ENCODE measurements at places on chromosomes 1 and 21.
A peak's percentile ranks its signal among the peaks of the same experiment; 100 is the strongest.

DNA sequence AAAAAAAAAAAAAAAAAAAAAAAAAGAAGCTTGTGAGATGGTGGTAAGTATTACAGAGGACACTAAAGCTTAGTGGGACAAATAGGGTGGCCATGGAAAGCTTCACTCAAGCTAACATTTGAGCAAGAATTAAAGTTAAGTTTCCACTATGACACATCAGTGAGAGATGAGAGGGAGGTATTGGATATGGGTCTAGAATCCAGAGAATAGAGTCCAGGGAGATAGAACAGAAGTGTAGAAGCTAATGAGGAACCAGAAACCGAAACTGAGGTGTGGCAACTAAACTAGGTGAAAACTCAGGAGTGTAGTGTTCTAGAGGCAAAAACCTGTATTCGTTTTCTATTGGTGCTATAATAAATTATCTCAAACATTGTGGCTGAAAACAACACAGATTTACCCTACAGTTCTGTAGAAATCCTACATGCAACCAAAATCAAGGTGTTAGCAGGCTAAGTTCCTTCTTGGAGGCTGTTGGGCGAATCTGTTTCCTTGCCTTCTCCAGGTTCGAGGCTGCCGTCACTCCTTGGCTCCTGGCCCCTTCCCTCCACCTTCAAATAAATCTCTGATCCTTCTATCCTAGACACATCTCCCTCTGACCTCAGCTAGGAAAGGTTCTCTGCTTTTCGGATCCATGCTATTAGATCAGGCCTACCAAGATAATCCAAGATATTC is 36.2 kb downstream of the PTP4A2 start:
- no peak for DNase-seq

GRCh38 chr1:7468248-7468647 is 302.8 kb upstream of the VAMP3 start:
- no peak for DNase-seq

DNA sequence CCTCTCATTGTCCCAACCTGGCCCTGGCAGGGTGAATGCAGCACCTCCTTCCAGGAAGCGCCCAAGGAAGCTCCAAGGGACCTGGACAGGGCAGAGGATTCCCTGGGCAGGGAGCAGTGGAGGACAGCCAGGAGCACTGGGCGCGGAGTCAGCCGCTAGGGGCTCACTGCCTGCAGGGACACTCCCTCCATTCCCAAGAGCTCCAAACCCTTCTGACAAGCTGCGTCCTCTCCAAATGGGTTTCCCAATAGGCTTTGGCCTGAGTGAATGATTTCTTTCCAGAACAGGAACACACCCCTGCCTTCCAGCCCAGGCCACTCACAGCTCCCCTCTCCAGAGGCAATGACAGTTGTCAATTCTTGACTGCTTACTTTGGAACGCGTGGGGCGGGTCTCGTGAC is 128.5 kb upstream of the EDN2 start:
- DNase-seq, result no peak

GRCh38 chr1:178494569-178494971 is 2.2 kb downstream of the CLEC20A start:
- DNase-seq, result no peak

- no peak for DNase-seq
Measured at GRCh38 chr1:170049176-170049800, 25.2 kb downstream of the KIFAP3 start.

GRCh38 chr1:7534061-7534825 is 236.9 kb upstream of the VAMP3 start:
- no peak for DNase-seq

- no peak for DNase-seq
Measured at GRCh38 chr1:206727981-206728696, 42.4 kb upstream of the IL19 start.

- DNase-seq, result no peak
Measured at GRCh38 chr1:14826172-14826636, 227.7 kb downstream of the KAZN start.

GRCh38 chr1:46113948-46114347 is 18.5 kb downstream of the PIK3R3 start:
- no peak for DNase-seq

DNA sequence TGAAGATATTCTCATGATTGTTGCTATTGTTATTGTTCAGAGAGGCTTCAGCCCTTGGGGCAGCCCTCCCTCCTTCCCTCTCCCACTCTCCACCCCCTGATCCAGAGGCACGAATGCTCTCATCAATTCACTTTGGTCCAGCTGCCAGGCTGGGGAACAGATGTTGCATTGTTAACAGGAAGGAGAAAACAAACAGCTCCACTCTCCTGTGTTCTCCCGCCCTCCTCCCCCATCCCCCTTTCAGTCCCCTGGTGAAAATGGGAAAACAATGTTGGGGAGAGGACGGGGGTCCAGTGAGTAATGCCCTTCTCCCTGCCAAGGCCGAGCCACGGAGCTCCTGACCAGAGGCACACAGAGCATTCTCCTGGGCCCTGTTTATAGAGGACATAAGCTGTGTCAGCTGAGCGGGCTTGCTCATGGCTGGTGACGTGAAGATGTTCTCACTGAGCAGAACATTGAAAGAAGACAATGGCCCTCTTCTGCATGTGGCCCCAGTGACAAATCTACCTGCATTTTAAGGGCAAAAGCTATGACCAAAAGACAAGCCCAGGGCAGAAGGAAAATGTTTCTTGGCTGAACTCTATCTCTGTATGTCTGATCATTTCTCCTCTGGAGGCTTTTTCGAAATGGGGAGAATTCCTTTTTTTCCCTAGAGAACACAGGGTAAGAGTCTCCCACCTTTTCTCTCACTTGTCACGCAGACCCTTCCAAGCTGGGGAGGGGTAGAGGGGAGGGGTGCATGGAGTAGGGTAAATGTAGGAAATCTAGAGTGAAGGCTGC is 111.7 kb downstream of the GLUL start:
- no peak for DNase-seq

DNA sequence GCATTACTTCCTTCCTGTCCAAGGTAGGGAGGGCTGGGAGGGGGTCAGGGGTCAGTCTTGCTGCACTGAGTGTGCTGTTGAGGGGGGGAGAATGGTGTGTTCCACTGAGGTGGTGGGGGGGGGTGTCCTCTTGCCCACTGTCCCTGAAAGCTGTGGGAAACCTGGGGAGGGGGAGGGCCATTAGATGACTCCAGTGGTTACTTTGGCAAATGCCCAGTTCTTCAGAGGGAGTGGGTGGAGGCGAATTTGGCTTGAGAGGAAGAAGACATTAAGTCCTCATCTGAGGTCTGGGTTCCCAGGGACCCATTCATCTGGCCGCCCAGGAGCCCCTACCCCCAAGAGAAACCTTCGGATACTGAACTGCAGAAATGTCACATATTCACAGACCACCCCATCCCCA is 36.2 kb downstream of the MEF2D start:
- DNase-seq, result no peak

DNA sequence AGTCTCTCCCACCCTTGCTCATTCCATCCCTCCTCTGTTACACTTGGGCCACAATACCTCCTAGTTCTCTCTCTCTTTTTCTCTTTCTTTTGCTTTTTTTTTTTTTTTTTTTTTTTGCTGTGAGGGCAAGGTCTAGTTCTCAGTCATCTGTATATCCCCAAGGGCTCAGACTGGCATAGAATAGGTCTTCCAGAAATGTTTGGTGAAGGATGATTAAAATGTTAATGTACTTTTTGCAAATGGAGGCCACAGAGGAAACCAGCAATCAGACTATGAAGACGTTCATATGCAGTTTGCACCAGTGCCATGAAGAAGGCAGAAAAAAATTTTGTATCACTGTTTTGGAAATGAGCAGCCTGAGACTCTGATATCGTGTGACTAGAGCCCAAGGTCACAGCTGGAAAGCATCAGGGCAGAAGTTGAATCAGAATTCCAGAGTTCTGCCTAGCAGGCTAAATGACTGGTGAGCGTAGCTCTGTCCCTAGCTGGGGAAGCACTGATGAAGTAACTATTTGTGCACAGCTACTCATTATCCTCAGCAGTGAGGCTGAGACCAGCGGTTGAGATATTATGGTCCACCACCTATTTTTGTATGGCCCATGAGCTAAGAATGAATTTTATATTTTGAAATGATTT is 186.5 kb downstream of the TGFBR3 start:
- no peak for DNase-seq

- no peak for DNase-seq
Measured at GRCh38 chr1:90911353-90911752, 110.5 kb downstream of the ZNF644 start.

GRCh38 chr1:181314959-181315358 is 168.4 kb upstream of the CACNA1E start:
- no peak for DNase-seq

GRCh38 chr1:208714323-208714722 is 470.1 kb upstream of the PLXNA2 start:
- no peak for DNase-seq

- DNase-seq, result peak; percentile 76
Measured at GRCh38 chr1:206734499-206735142, 36.0 kb upstream of the IL19 start.

DNA sequence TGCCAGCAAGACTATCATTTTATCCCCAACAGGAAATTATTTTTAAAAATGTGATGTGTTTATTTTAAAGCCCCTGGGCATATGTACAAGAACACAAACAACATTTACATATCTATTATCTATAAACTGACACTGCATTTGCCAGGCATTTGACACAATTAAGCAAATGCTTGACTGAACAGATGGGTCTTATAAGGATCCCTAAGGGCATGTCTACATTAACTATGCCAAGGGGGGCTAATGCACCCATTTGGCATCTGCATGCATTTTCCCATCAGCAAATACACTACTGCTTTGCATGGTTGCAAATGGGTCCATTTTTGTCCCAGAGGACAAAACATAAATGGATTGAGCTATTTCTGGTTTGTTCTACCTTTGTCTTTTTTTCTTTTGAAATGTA is 884.8 kb upstream of the B3GALT2 start:
- DNase-seq, result no peak

GRCh38 chr1:234844479-234845031 is 234.6 kb upstream of the IRF2BP2 start:
- no peak for DNase-seq

GRCh38 chr1:9716404-9717192 is 65.1 kb downstream of the PIK3CD start:
- no peak for DNase-seq

DNA sequence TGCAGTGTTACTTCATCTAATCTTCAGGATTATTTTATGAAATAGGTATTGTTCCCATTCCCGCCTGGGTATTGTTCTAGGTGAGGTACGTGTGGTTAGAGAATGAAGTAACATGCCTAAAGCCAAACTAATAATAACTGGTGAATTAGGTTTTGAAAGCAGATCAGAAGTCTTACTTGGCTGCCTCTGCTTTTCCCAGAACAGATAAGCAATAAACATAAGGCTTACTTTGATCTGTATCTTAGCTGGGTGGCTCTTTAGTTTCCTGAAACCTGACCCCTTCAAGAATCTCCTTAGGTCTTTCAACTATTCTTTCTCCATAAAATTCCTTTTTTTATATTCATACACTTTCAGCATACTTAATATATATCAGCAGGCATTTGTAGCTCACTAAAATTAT is 65.3 kb downstream of the VAV3 start:
- no peak for DNase-seq

GRCh38 chr1:169765580-169766331 is 29.0 kb downstream of the METTL18 start:
- DNase-seq, result no peak

DNA sequence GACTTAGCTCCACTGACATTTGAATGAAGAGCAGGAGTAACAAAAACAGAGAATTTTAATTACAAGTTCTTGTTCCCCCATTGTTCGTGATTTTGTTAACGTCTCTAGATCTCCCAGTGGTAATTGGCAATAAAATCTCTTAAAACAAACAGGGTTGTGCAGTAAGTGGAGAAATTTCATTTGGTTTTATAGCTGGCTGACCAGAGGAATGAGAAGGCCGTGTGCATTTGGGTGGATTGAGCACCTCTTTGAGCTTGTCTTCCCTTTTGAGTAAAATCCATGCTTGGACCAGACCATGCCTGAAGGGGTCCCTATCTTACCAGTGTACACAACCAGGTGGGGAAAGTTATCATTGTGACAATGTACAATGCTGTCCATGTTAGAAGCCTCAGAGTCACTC is 137.8 kb downstream of the HIVEP3 start:
- DNase-seq, result no peak

All from liver (tissue), 10 donors.